ENCODE measurements at places on chromosomes 2 and 18.
A peak's percentile ranks its signal among the peaks of the same experiment; 100 is the strongest.

GRCh38 chr2:141555876-141556470 is 574.8 kb downstream of the LRP1B start:
- DNase-seq, result peak; percentile 7

- DNase-seq, result no peak
Measured at GRCh38 chr2:219687272-219687671, 59.8 kb downstream of the SLC4A3 start.

GRCh38 chr2:206276169-206276942 is 1.9 kb downstream of the ZDBF2 start:
- DNase-seq, result no peak

DNA sequence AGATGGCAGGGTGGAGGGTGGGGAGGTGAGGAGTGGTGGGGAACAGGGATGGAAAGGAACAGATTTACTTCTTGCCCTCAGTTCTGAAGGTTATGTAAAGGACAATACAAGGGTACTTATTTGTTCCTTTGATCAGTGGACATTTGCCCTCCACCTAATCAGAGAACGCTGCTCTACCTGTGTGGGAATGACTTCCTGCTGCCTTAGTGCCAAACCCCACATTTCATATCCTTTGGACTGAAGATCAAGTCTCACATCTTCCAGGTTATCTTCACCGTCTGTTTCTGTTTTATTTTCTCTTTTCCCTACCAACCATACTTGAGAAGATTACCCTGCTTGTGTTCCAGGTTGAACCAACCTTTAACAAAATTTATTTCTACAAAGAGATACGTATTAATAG is 8.7 kb upstream of the DPP4 start:
- no peak for DNase-seq

DNA sequence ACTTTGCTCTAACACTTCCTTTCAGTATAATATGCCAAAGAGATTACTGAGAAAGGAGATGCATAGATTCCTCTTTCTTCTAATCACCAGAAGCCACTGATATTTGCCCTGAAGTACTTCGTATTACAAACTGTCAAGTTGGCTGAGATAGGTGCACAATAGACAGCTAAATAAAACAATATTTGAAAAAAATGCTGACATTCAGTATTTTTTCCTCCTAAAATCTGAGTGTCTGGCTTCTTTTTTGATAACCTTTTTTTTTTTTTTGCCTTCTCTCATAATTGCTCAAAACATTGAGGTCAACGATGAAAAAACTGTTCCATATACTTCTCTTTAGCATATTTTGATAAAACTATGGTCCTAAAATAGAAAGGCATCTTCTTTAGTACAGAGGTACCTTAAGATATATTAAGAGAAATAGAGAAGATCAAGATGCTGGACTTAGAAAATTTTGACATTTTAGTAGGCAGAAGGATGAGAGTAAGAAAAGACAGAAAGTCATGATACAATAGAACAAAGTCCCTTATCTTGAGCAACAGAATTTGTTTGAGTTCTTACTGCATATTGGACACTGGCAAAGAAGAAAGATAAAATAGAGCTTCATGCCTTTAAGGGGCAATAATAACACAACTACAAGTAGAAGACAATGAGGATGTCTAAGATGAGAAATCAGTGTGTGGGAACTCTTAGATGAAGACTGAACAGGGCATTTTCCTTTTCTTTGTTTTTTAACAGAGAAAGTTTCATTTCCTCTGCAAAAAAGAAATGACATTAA is 220.7 kb downstream of the PTH2R start:
- no peak for DNase-seq

DNA sequence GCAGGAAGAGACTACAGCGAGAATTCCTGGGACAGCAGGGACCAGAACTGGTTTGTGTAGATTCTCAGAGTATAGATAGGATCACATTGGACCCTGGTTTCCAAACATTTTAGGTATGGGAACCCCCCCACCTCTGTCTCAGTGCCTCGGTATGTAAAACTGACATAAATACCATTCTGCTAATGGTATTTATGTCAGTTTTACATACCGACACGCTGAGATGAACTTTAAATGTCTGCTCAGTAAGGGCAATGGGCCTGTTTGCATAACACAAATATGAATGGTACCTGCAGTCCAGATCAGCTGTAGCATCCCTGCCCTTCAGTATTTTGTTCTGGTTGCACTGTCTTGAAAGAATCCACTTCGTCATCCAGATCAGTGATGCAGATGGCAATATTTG is 73.2 kb downstream of the WDSUB1 start:
- DNase-seq, result no peak

- no peak for DNase-seq
Measured at GRCh38 chr18:12314591-12315305, 6.7 kb downstream of the TUBB6 start.

GRCh38 chr2:5794012-5794411 is 101.8 kb downstream of the SOX11 start:
- DNase-seq, result no peak

DNA sequence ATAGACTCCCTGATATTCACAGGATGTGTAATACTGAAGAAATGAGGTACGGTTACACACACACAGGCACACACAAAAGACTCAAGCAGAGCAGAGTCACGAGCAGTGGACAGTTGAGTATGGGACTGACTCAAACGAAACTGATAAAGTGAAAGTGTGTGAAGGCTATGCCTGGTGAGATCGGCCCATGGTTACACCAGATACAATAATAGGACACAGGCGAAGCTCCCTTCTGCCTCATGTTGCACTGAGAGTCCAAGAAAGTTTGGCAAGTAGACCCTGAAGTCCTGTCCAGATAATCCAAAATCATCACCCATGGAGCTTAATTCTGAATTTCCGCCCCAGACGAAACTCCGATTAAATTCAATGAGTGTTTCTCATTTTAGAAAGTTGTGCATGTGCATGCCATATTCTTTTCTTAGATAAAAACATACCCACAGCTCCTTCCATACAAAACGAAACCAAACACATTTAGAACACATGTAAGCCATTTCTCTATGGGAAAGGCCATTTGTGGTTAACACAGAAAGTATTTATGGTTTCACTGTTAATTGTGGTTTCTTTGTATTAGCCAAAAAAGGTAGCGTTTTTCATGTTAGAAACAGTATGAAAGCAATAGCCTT is 567.6 kb downstream of the PLCL1 start:
- no peak for DNase-seq

- DNase-seq, result no peak
Measured at GRCh38 chr2:131542438-131543384, 15.0 kb downstream of the CCDC74A start.

GRCh38 chr2:113276761-113277425 is 1.8 kb downstream of the PAX8 start:
- peak; percentile 69 for DNase-seq

DNA sequence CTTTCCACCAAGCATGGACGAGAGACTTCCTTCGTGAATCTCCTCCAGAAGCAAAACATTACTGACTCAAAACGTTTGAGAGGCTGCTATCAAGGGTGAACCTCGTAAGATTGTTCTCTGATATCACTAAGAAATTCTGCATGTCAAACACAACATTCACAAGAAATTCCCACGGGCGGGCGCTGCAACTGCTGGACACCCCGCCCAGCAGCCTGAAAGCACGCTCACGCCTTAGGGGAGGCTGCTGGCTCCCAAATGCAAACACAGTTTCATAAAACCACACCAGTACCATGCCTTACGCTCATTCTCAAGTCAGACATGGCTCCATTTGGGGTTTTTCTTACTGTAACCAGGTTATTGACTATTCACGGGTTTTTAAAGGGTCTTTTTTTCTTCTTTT is 39.0 kb downstream of the MBP start:
- DNase-seq, result no peak

DNA sequence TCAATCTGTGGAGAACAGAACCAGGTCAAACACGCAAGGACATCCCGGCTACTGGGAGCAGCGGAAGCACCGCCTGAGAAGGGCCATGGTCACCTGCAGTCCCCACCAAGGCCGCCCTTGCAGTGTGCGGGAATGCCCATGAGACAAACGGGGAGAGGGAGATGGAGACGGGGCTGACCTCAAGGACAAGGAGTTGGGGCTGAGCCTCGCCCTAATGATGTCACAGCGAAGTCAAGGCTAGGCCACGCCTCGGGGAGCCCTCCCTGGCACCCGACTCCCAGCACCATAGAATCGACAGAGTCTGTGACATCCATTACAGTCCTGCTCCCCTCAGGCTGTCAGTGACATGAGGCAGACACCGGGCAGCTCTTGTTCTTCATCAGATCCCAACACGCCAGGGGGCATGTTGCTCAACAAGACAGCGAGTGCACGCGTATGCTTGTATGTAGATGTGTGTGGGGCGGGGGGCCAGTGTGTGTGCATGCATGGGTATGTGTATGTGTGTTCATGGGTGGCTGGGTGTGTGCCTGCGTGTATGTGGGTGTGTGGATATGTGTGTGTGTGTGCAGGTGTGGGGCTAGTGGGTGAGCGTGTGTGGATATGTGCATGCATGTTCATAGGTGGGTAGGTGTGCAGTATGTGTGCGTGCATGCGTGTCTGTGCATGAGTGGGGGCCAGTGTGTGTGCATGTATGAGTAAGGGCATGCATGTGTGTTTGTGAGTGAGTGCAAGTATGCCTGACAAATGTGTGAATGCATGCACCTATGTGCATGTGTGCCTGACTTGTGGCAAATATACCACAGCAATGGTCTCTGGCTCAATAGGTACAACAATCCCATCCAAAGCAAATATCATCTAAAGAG is 57.0 kb downstream of the ANKMY1 start:
- DNase-seq, result no peak

- DNase-seq, result peak; percentile 14
Measured at GRCh38 chr2:72361521-72361920, 213.9 kb upstream of the CYP26B1 start.

GRCh38 chr18:25230658-25231326 is 121.2 kb downstream of the ZNF521 start:
- DNase-seq, result no peak

GRCh38 chr18:48776641-48777025 is 174.1 kb downstream of the SMAD7 start:
- DNase-seq, result no peak

GRCh38 chr2:43818761-43819160 is 19.9 kb downstream of the ABCG5 start:
- peak; percentile 37 for DNase-seq

GRCh38 chr18:9965711-9966624 is 52.2 kb downstream of the VAPA start:
- DNase-seq, result no peak

DNA sequence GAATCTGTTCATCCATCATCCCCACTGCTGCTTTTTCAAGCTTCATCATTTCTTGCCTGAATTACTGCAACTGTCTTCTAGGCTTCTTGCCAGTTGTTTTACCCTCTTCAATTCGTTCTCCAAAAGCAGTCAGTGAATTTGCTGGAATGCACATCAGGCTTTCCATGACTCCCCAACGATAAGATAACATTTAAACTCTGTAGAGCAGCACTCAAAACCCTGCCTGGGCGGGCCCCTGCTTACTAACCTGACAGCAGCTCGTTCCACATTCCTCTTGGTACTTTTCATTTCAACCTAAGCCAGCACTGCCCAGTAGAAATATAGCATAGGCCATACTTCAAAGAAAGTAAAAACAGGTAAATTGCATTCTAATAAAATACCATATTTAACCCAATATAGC is 342.9 kb downstream of the SUCLG1 start:
- no peak for DNase-seq

GRCh38 chr2:42091671-42092070 is 43.9 kb downstream of the PKDCC start:
- no peak for DNase-seq

- DNase-seq, result no peak
Measured at GRCh38 chr2:11454824-11455223, 11.1 kb downstream of the E2F6 start.

GRCh38 chr2:144229296-144229695 is 290.6 kb downstream of the ZEB2 start:
- DNase-seq, result no peak

DNA sequence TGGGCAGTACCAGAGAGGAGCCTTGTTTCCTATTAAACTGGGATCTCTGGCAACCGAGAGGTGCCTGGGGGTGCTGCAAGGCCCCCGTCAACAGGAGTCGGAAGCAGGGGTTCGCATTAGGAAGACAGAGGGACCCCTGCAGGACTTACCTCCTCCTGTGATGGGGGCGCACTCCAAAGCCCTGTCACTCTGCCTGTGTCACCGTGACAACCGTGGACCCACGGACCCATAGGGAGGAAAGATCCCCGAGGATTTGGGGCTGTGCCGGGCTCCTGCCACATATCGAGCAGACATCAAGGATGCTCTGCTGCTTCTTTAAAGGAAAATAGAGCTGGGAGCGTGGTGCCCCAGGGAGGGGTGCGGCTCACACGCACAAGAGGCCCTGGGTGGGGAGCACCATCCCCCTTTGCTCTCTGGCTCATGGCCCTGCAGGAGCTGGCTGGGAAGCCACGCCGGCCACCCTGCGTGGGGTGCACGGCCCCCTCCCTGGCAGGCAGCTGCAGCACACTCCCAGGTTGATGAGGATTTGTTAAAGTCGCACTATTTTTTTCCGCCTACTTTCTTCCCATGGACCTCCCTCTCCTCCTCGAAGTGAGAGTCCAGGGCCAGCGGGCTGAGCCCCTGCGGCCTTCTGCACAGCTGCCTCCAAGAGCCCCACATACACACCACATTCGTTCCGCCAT is 167.5 kb downstream of the TWIST2 start:
- no peak for DNase-seq

- DNase-seq, result no peak
Measured at GRCh38 chr2:236755278-236755840, 185.7 kb downstream of the ACKR3 start.

GRCh38 chr18:25298853-25299274 is 53.1 kb downstream of the ZNF521 start:
- DNase-seq, result peak; percentile 75

DNA sequence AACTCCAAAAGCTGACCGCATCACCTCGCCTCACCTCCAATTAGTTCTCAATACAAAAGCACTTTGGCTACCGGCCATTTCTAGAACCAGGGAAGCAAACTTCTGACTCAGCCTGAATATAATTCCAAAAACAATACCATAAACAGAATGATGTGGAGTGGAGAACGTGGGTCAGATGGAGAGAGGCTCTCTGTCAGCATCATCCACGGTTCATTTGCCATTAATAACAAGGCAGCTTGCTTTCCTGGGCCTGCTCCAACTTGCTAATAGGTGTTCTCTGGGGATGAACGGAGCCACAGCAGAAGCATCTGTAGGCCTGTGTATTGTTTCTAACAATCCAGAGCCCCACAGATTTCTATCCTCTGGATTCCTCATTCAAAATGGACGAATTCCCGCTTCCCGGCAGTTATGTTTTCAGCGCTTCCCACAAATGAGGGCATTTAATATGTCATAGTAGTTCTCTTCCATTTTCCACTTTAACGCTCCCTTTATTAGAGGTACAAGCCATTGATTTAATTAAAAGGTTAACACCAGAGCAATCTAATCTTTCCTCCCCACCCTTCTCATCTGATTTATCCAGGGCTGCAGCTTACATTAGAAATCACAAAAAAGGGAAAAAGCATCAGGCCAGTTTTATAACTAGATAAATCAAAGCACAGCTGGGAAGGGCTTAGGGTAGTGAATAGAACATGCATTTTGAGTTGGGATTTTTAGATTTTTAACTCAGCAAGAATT is 23.2 kb upstream of the CNTNAP5 start:
- DNase-seq, result no peak

DNA sequence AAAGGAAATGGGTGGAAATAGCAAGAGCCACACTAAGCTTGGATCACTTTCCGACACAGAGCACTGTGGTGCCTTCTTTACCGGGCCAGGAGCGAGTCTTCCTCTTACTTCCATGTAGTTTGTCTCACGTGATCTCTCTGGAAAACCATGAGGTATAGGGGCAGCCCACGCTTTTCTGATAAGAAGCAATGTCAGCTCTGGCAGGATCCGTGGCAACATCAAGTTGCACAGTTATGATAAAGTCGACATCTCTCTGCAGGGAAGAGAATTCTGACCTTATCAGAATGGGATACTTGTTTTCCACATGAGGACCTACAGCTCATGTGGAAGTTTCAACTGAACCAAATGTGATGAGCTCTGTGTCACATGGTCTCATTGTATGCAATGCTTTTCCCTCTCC is 29.5 kb downstream of the MSGN1 start:
- DNase-seq, result no peak

Data from Caki2 (cell line).